Aorta (tissue), 5 donors: ENCODE measurements at places on chromosomes 7 and 10.
A peak's percentile ranks its signal among the peaks of the same experiment; 100 is the strongest.

DNA sequence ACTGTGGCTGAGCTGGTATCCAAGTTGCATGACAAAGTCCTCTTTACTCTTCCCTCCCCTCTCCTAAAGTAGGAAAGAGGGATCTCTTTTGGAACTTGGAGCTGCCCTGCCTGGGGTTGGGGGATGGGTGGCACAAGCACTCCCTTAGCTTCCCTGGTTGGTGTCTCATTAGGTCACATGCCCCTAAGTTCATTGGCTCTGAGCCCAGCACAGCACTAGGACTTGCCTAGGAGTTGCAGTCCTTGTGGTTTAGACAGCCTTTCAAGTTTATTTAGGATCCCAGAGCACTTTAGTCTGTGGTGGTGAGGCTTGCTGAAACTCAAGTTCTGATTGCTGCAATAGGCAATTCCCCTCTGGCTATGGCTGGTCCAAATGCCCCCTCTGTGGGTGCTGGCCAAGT is 281.4 kb downstream of the NXPH1 start:
- H3K4me3 ChIP-seq, result no peak overlapping the region
- H3K36me3 ChIP-seq, result no peaks in the 10 kb centered on the region
- H3K27me3 ChIP-seq, result no peaks in the 10 kb centered on the region
- no peak overlapping the region for H3K27ac ChIP-seq
- no peaks in the 10 kb centered on the region for H3K4me1 ChIP-seq

- H3K4me3 ChIP-seq, result no peak overlapping the region
- H3K4me1 ChIP-seq, result no peaks in the 10 kb centered on the region
- no peaks in the 10 kb centered on the region for H3K36me3 ChIP-seq
- no peak overlapping the region for H3K27ac ChIP-seq
Measured at GRCh38 chr7:133556553-133556952, 303.7 kb downstream of the EXOC4 start.

- peak overlapping the region; percentile 93 for H3K4me3 ChIP-seq
- H3K27ac ChIP-seq, result peak overlapping the region; percentile 7
- no peaks in the 10 kb centered on the region for H3K27me3 ChIP-seq
- no peaks in the 10 kb centered on the region for H3K4me1 ChIP-seq
- no peaks in the 10 kb centered on the region for H3K36me3 ChIP-seq
- no peak for DNase-seq
Measured at GRCh38 chr7:127391591-127392181, 822 bp downstream of the ZNF800 start.

- H3K36me3 ChIP-seq, result no peaks in the 10 kb centered on the region
- peak; percentile 33 for DNase-seq
- no peaks in the 10 kb centered on the region for H3K4me1 ChIP-seq
- no peak overlapping the region for H3K4me3 ChIP-seq
- no peak overlapping the region for H3K27ac ChIP-seq
Measured at GRCh38 chr7:129799350-129799955, 153.3 kb downstream of the UBE2H start.

DNA sequence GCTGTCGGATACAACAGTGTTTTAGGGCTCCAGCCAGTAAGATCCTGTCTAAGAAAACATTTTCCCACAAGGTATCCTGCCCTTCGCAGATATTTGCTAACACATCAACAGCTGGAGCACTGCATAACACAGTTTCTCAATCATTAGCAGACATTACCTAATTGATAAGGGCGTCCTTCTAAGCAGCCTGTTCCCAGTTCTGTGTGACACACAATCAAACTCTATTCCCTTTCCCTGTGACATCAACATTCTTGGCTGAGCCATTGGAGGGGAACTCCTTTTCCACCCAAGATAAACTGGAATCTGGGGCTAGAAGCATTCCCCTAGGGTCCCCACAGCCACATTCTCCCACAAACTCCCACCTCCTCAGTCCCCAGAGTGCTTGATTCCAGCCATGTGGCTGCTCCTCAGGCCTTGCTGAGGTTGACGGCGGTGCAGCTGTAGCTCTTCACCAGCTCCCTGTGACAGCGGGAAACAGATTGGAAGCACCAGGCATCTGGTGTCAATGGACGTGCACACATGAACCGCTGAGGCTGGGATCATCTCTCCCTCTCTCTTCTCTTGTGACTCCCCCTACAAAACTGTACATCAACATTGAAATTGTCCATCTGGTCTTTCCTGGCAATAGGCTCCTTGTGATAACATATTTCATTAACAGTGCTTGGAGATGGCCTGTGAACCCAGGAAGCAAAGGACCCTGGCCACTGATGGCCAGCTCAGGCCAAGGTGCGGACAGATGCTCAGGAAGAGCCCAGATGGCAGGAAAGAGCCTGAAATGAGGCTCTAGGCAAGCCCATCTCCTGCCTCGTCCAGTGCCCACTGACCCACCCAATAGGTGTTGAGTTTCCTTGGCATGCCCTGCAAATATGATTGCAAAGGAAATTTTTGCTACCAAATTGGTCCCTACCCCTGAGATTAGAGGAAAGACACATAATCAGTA is 131.1 kb upstream of the TBX20 start:
- no peak overlapping the region for H3K4me3 ChIP-seq
- no peaks in the 10 kb centered on the region for H3K4me1 ChIP-seq
- H3K27me3 ChIP-seq, result no peaks in the 10 kb centered on the region
- H3K27ac ChIP-seq, result no peak overlapping the region
- no peak for DNase-seq

DNA sequence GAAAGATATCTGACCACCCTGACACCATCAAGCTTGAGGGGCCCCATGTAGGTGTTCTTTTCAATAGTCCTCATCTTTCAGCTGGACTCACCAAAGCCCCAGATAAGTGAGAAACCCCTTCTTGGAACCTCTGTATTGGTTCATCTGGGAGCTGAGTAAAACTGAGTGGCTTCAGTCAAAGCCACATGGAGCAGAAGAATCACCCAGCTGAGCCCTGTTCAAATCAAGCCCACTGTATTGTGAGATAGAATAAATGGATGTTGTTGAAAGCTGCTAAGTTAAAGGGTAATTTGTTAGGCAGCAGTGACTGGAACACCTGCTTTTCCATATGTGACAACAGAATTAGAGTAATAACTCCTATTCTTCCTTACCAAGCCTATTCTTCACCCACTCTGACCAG is 64.8 kb upstream of the SDK1 start:
- DNase-seq, result no peak
- H3K27me3 ChIP-seq, result no peaks in the 10 kb centered on the region
- no peaks in the 10 kb centered on the region for H3K4me1 ChIP-seq
- H3K4me3 ChIP-seq, result no peak overlapping the region

GRCh38 chr7:19522486-19522885 is 186.4 kb downstream of the POLR1F start:
- H3K27ac ChIP-seq, result no peak overlapping the region
- no peaks in the 10 kb centered on the region for H3K4me1 ChIP-seq
- H3K27me3 ChIP-seq, result no peaks in the 10 kb centered on the region
- no peaks in the 10 kb centered on the region for H3K36me3 ChIP-seq

GRCh38 chr10:34382626-34383025 is 432.5 kb downstream of the PARD3 start:
- no peaks in the 10 kb centered on the region for H3K4me1 ChIP-seq
- no peak overlapping the region for H3K4me3 ChIP-seq
- H3K27ac ChIP-seq, result no peak overlapping the region
- no peaks in the 10 kb centered on the region for H3K27me3 ChIP-seq
- DNase-seq, result no peak

DNA sequence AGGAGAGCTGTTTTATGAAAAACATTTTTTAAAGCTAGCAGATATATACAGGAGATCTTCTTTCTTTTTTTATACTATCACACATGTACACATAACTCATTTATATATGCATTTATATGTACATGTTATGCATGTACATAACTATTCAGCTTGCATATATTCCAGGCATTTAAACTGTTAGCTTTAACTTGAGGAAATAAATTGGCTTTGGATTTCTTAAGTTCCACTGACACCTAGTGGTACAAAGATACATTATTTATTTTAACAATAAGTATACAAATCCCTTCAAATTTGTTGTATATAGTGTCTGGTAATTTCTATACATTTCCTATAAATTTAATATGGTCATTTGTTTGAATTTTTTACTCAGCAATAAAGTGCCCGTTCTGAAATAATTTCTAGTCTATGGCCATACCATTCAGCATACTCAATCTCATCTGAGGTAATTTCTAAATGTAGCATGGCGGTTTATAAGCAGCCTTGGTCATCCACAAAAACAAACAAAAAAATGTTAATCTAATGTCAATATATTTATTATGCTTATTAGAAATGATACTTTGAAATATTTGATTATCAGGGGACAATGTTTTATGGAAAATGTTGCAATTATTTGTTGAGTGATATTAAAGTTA is 11.6 kb downstream of the ZDHHC6 start:
- H3K4me1 ChIP-seq, result no peaks in the 10 kb centered on the region
- H3K36me3 ChIP-seq, result peaks cover 12% of the 10 kb centered on the region
- no peaks in the 10 kb centered on the region for H3K27me3 ChIP-seq
- DNase-seq, result no peak
- no peak overlapping the region for H3K27ac ChIP-seq

- H3K36me3 ChIP-seq, result no peaks in the 10 kb centered on the region
- H3K27me3 ChIP-seq, result no peaks in the 10 kb centered on the region
- no peak overlapping the region for H3K4me3 ChIP-seq
- H3K27ac ChIP-seq, result no peak overlapping the region
Measured at GRCh38 chr10:10490581-10490980, 527.1 kb upstream of the CELF2 start.

DNA sequence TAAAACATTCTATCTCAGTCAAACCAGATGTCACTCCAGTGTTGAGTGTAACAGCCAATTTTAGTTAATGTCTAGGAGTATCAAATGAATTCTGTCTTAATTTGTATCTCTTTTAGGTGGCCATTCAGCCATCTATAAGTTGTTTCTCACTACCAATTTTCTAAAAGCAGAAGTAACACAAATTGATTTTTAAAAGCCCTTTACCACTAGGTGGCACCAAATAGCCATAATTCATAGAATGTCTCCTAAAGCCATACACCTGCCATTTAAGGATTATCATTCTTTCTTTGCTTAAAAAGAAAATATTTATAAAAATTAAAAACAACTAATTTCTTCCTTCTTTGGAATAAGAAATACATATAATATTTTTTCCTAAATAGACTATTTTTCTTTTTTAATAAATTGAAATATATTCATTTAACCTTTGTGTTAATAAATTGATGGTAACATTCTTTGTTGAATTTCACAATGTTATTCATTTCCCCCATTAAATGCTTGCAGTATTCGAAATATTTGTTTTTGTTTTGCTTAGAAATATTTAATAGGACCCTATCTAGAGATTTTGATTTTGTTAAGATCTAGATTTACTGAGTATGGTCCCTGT is 107.8 kb upstream of the PPP1R3A start:
- no peak for DNase-seq
- no peak overlapping the region for H3K27ac ChIP-seq
- H3K36me3 ChIP-seq, result no peaks in the 10 kb centered on the region
- H3K27me3 ChIP-seq, result no peaks in the 10 kb centered on the region

- no peak overlapping the region for H3K27ac ChIP-seq
- H3K4me1 ChIP-seq, result no peaks in the 10 kb centered on the region
- H3K36me3 ChIP-seq, result no peaks in the 10 kb centered on the region
- H3K4me3 ChIP-seq, result no peak overlapping the region
- no peaks in the 10 kb centered on the region for H3K27me3 ChIP-seq
Measured at GRCh38 chr10:115167751-115168150, 74.6 kb downstream of the ATRNL1 start.
